ENCODE measurements at places on chromosomes 11 and 22. TPM values are rescaled to one million over a fixed set of nuclear protein-coding genes. Genes with fewer than 3 reads are reported as not detected.

The MMP13 gene
- not detected for total RNA-seq

The MS4A4E gene
- not detected for total RNA-seq

The HEPN1 gene
- total RNA-seq: not detected

The PNPLA5 gene
- not detected for total RNA-seq

The LSP1 gene
- total RNA-seq: not detected

The LRFN4 gene
- total RNA-seq: 52.9 TPM

The FIBIN gene
- total RNA-seq: not detected

The OR52E1 gene
- not detected for total RNA-seq

The RNH1 gene
- total RNA-seq: 94.6 TPM

The MS4A3 gene
- not detected for total RNA-seq

The OLFML1 gene
- not detected for total RNA-seq

The ATP5MG gene
- 334 TPM for total RNA-seq

The PPP1R14B gene
- 378 TPM for total RNA-seq

The MS4A15 gene
- not detected for total RNA-seq

The MOV10L1 gene
- 0.33 TPM for total RNA-seq

The CFAP68 gene
- total RNA-seq: 16.5 TPM

The TYMP gene
- 0.98 TPM for total RNA-seq

The CDC42EP1 gene
- total RNA-seq: 1.6 TPM

The TYR gene
- total RNA-seq: not detected

The SYT7 gene
- total RNA-seq: 2.0 TPM

The CNGA4 gene
- not detected for total RNA-seq

The FAM111B gene
- total RNA-seq: 50.1 TPM

The DNAJB7 gene
- total RNA-seq: not detected

The OR5D18 gene
- total RNA-seq: not detected

The CHRNA10 gene
- 2.1 TPM for total RNA-seq

The CREB3L1 gene
- 10.7 TPM for total RNA-seq

The USH1C gene
- not detected for total RNA-seq

The MGAT3 gene
- total RNA-seq: 2.7 TPM

The GTPBP1 gene
- 96.2 TPM for total RNA-seq

The CD3D gene
- not detected for total RNA-seq

The KLHL35 gene
- 1.1 TPM for total RNA-seq

The GAS2 gene
- 1.8 TPM for total RNA-seq

The SCGB2A2 gene
- total RNA-seq: not detected

The RASL10A gene
- 0.68 TPM for total RNA-seq

The SDHD gene
- 119 TPM for total RNA-seq

The OR8K1 gene
- not detected for total RNA-seq

The OR5P2 gene
- not detected for total RNA-seq

The SBF1 gene
- total RNA-seq: 97.2 TPM

The SLC22A6 gene
- total RNA-seq: not detected

The CNIH2 gene
- total RNA-seq: 11.6 TPM

All from A673 (cell line).